Activated naive CD8-positive, alpha-beta T cell treated with anti-CD3 and anti-CD28 coated beads for 36 hours (primary cell): ENCODE measurements at places on chromosomes 12 and 14. TPM values are rescaled to one million over a fixed set of nuclear protein-coding genes. Genes with fewer than 3 reads are reported as not detected.

DNA sequence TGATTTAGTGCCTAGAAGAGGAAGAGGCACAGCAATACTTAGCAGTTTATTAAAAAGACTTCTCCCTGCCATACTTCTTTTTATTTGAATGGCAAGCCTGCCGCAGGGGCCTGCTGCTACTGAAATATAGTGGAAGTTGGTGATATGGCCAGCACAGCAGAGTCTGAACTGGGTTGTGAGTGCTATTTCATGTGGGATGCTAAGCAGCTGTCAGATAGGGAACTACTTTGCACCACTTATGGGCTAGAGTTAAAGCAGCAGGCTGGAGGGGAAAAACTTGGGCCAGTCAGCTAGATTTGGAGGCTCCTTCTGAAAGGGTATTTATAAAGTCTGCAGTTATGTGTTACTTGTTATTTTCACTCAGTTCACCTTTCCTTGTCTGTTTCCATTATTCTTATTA lies 299.0 kb upstream of the E2F7 start:
- no peak for DNase-seq

- DNase-seq, result no peak
Observed at GRCh38 chr12:24997970-24998582, 49.2 kb upstream of the BCAT1 start.

DNA sequence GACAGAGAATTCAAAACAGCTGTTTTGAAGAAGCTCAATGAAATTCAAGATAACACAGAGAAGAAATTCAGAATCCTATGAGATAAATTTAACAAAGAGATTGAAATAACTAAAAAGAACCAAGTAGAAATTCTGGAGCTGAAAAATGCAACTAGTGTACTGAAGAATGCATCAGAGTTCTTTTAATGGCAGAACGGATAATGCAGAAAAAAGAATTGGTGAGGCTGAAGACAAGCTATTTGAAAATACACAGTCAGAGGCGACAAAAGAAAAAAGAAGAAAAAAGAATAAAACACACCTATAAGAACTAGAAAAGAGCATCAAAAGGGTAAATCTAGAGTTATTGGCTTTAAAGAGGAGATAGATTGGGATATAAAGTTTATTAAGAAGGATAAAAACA lies 103.3 kb downstream of the INSM2 start:
- no peak for DNase-seq

- no peak for DNase-seq
Observed at GRCh38 chr14:104939666-104940410, 15.2 kb downstream of the PLD4 start.

DNA sequence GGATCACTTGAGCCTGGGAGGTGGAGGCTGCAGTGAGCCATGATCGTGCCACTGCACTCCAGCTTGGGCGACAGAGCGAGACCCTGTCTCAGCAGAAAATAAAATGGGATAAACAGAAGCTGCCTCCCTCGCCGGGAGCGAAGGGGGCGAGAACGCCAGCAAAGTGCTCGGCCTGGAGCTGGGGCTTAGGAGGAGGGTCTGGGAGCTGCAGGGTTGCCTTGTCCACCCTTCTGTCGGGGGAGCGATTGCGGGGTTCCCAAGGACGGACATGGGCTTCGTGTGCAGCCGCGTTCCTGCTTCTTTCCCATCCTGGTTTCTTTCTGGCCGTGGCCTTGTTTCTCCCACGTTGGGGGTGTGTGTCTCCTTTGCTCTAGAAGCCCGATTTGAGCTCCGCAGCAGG lies 27.9 kb upstream of the MLXIP start:
- DNase-seq, result no peak

The C3AR1 gene
- 2.6 TPM for total RNA-seq

The GLS2 gene
- total RNA-seq, result 4.7 TPM

The TAS2R43 gene
- total RNA-seq, result 0.36 TPM

The GPD1 gene
- total RNA-seq, result 0.39 TPM
